Caki2 (cell line): ENCODE measurements at places on chromosomes 7 and 10.
A peak's percentile ranks its signal among the peaks of the same experiment; 100 is the strongest.

DNA sequence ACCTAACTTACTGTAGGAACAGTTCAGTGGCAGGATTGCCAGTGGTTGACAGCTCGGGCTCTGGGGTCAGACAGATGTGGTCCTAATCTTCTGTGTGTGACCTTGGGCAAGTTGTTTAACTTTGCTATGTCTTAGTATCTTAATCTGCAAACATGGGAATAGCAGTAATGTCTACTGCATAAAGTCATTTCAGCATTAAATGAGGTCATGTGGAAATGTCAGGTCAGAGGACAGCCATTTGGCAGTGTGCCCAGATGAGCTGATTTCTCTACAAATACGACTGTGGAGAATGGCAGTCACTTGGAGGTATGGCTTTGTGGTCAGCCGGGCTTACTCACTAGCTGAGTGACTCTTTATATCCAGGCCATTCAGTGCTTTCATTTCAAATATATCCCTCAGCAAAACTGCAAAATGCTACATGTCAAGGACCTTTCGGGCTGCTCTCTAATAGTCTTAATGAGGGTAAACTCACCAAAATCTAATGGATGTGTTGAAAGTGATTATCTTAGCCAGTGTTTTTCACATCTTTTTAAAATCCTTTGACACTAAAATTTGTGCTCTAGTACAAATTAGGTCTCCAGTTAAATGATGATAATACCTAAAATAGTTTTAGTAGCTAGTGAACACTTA is 171.4 kb downstream of the ST7 start:
- peak; percentile 87 for DNase-seq

- peak; percentile 97 for DNase-seq
These were observed at the start of gene SUPV3L1 for GRCh38 chr10:69179743-69180524. Gene SUPV3L1, plus strand, starts transcription at chr10:69180234. Its CDS starts 58 bp downstream, at chr10:69180292.

DNA sequence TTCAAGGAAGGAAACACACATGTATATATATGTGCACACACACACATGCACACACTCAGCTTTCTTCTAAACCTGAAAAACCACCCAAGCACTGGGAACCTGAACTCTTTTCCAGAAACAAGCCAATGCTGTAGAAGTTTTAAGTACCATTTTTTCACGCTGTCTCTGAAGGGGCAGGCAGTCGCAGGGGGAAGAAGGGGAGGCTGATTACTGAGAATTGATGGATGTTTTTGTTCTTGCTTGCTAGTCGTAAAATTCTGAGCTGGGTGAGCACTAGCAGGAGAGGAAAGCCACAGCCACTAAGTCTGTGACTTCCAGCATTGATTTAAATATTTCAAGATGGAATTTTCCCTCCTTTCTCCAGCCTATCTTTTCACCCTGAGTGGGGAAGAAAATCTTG is 391.8 kb downstream of the CALN1 start:
- no peak for DNase-seq

GRCh38 chr10:124417895-124418725 is 613 bp downstream of the OAT start:
- peak; percentile 61 for DNase-seq

DNA sequence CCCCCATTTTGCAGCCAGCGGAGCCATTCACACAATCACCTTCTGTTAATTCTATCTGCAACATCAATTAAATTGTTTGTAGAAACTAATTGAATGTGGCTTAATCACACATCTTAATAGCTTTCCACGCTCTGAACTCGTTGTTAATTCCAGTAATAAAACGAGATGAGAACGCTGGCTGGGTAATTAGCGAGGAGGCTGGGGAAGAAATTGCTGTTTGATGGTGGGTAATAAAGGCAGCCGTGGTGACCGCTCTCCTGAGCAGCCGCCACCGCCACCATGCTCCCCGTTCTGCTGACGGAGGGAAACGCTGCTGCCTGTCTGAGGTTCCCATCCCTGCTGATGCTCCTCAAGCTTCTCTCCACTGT is 36.3 kb downstream of the GBX1 start:
- no peak for DNase-seq

DNA sequence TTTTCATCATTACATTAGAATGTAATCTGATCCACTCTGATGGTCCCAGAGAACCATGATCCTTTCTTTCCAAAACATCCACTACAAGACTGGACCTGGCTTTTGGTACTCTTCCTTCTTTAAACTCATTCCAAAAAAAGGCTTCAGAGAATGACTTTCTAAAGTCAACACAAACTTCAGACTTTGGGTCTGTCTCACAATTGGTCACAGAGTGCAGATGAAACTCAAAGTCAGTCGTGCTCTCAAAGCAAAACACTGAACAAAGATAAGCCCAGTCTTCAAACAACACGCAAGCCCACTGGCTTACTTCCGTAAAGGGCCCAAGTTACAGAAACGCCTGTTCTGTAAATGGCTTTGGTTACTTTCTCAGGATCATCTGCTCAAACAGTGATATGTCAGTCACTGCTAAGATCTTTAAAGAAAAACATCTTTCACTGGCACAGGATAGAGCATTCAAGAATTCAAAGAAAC is 250.9 kb upstream of the MKLN1 start:
- DNase-seq, result no peak

GRCh38 chr7:103297837-103298179 is 573 bp downstream of the PMPCB start:
- DNase-seq, result no peak

- no peak for DNase-seq
These were observed 285.1 kb upstream of the PFKP start for GRCh38 chr10:2782265-2782664.

GRCh38 chr7:157813741-157814661 is 477.2 kb downstream of the DNAJB6 start:
- DNase-seq, result no peak

GRCh38 chr7:34759477-34760125 is 101.6 kb downstream of the NPSR1 start:
- DNase-seq, result peak; percentile 16

- no peak for DNase-seq
These were observed 180.1 kb downstream of the MAD1L1 start for GRCh38 chr7:2052657-2053048.

DNA sequence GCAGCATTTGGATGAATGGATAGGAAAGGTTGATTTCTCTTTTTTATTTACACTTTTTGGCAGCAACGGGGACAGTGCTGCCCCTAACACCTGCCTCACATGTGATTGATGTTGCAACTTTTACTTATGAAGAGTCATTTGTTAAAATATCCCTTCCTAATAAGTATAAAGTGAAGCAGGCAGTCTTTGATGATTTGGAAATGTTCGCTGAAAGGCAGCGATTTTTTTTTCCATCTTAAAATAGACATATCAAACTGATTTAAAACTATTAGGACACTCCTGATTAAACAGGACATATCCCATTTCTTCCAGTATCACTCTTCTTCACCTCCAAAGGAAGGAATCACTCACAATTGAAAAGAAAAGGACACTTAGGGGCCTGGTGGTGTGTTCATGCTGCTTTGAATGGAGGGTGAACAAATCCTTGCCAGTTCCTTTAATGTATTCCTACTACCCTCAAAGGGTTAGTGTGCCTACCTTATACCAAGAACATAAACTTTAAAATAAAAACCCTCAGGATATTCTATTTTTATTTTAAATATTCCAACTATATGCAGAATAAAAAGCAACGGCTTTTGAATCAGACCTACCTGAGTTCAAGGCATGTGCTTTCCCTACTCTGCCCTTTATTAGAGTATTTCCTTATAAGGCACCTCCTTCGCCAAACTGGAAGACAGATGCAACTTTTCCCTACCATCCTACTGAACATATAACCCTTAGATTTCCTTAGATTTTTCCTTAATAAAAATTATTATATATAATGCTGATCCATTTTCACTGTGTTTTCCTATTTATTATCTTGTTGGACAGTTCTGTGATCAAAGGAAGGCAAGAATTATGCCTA is 1.1 kb downstream of the ADK start:
- no peak for DNase-seq

GRCh38 chr10:70662362-70663220 is 9.7 kb upstream of the ADAMTS14 start:
- DNase-seq, result no peak

DNA sequence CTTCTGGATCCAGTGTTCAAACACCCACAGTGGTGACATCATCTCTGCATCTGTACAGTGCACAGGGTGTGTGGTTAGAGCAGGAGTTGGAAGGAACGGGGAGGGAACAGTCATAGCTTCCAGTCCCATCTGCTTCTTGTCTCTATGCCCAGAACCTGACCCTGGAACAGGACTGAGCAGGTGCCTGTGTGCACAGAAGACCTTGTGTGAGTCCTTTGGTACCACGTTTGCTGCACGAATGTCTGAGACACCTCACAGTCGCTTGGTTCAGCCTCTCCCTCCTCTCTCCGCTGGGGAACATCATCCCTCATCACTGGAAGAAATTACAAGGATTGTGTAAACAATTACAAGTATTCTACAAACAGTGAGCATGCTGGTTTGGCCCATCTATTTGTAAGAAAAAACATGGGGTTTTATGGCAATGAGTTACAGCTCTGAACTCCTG is 243.0 kb upstream of the KLF6 start:
- no peak for DNase-seq

DNA sequence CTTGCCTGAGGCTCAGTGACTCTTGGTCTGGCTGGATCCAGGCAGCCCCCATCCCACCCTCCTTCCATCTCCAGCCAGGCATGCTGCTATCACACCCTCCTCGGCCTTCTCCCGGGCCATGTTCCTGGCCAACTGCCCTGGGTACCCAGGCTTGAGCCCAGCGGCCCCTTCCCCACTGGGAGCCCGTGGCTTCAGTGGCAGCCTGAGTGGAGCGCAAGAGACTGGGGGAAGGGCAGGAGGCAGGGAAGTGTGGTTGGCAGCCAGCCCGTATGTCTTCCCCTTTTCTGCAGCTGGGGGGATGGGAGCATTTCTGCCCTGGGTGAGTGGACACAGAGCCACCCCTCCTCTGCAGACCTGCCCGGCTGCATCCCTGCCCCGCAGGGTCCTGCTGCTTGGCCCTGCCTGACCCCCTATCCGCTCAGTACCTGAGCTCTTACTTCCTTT is 148.5 kb downstream of the ARHGAP22 start:
- no peak for DNase-seq

DNA sequence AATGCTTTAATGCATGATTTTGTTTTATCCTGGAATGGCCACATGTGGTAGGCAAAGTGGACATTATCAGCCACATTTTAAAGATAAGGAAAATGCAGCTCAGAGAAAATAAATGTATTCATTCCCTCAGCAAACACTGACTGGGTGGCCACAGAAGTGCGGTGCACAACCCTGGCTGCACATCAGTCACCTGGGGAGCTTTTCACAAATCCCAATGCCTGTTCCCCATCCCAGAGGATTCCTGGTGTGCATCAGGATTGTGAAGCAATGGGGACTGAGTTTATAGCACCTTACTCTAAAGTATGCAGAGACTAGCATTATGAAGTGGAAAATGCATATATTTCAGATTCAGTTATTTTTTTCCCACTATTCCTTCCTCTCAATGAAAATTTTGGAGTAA is 193.5 kb upstream of the C7orf33 start:
- DNase-seq, result no peak

- DNase-seq, result no peak
These were observed 1.5 kb upstream of the NOBOX start for GRCh38 chr7:144404946-144405345.

DNA sequence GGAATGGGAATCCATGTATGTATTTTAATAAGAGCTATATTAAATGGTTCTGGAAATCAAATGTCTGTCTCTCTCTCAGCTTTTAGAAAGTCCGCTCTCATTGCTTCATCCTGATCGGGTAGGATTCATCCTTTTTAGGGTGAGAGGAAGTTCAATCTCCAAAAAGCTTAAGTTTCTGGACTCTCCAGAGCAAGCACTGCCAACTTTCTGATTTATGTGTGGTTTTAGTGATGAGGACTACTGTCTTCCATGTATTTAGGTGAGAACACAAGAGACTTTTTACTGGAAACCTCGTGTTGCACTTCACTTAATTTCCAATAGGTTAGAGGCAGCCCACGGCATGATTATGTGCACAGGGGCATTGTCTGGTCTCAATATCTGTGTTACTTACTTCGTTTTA is 267.9 kb downstream of the SUGCT start:
- no peak for DNase-seq

- DNase-seq, result no peak
These were observed 7.6 kb downstream of the GDF2 start for GRCh38 chr10:47329855-47330254.

GRCh38 chr7:92982928-92983327 is 134.9 kb downstream of the SAMD9 start:
- no peak for DNase-seq

GRCh38 chr10:22705527-22705926 is 8.9 kb downstream of the PIP4K2A start:
- no peak for DNase-seq

DNA sequence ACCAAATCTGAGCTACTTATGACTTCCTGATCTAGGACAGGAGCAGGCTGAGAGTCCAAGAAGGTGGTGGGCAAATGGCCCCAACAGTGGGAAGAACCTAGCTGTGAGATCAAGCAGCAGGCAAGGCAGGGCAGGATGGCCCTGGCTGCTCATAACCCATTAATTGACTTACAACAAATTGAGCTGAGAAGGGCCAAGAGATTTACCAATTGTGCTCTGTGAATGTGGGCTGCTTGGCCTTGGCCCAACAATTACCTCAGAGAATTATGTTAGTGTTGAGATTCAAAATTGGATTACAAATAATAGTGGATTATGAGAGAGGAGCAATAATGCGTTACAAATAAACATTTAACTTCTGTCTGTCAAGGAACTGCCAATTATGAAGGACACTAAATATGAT is 956.5 kb downstream of the KCNMA1 start:
- DNase-seq, result no peak

DNA sequence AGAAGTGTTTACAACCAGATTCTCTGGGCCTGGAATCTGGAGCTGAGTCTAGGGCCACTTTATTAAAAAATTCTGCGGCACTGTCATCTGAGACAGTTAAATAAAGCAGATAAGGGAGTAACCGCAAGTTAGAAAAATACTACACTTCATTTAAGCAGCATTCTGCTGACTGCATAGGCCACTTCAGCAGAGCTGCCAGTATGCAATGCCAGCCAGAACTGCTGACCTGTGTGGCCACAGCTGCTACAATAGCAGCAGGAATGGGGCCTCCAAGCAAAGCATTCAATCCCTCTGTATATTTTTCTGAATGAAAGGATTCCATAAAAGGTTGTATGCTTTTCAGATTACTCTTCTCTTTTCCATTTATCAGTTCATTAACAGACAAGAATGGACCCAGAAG is 136.0 kb downstream of the COL28A1 start:
- DNase-seq, result no peak

- DNase-seq, result peak; percentile 69
These were observed at the start of gene NRP1 for GRCh38 chr10:33334153-33334804. Gene NRP1, minus strand, starts transcription at chr10:33334667. Its CDS starts 285 bp downstream, at chr10:33334382.

- DNase-seq, result no peak
These were observed 98.0 kb downstream of the NPY start for GRCh38 chr7:24381894-24382505.

DNA sequence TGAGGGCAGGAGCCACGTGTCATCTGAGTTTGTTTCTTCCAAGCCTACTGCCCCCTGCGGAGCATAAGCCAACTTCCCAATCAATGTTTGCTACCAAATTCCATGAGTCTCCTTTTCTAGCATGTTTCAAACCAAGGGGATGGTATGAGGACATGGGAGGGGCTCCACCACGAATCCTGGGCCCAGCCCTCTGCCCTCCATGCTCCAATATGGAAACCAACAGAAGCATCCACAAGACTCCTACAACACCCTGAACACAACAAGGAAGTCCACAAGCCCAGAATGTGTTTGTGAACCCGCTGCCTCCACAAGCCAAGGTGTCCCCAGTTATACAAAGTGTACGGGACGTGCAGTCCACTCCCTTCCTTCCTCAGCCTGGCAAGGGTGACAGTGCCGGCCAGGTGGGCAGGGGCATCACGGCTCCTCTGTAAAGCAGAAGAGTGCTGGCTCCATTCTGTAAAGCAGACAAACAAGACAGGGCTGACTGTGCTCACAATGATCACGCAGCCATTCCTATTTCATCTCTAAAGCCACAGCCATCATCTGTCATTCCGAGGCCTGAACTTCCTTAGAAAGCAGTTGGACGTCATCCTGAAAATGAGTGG is 466.1 kb downstream of the PTPRN2 start:
- no peak for DNase-seq
